ENCODE measurements at places on chromosomes 16 and 17.

- DNase-seq = no peak
Observed at GRCh38 chr17:39627712-39628516, 1.2 kb downstream of the PPP1R1B start.

DNA sequence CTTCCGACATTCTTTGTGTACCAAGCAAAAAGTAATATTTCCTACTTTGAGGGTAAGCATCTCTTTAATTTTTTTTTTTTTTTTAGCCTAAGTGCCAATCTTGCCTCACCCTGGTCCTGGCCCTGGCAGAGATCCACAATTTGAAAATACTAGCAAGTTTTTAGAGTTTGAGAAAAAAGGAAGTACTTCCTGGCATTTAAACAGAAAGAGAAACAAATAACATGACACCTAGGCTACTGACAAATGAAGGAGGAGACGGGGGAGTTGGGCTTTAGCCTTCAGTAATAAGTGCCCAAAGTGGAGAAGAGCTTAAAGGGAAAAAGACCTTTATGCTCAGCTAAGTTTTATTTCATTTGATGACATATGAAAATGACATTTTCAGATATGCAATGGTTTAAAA lies 92.8 kb downstream of the HS3ST3A1 start:
- DNase-seq = no peak

DNA sequence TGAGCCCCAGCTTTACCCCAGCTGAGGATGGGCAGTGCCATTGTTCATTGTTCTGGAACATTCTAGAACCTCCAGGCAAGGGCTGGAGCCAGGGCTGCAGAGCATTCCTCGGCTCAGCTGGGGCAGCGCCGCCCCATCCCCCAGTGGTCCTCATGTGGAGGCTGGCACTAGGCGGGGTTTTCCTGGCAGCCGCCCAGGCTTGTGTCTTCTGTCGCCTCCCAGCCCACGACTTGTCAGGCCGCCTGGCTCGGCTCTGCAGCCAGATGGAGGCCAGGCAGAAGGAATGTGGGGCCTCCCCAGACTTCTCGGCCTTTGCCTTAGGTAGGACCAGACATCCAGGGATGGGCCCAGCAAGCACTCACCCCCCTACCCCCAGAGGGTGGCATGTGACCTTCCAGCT lies at the start of gene TMEM95:
TSS of gene TMEM95 (plus strand) at position 104 of the 400 bp plus-strand sequence. CDS start at position 153, 49 bp downstream.
- DNase-seq = no peak

GRCh38 chr17:64741038-64741641 lies 79.0 kb upstream of the SMURF2 start:
- no peak for DNase-seq

- no peak for DNase-seq
Observed at GRCh38 chr17:67015001-67015400, 29.4 kb upstream of the CACNG1 start.

DNA sequence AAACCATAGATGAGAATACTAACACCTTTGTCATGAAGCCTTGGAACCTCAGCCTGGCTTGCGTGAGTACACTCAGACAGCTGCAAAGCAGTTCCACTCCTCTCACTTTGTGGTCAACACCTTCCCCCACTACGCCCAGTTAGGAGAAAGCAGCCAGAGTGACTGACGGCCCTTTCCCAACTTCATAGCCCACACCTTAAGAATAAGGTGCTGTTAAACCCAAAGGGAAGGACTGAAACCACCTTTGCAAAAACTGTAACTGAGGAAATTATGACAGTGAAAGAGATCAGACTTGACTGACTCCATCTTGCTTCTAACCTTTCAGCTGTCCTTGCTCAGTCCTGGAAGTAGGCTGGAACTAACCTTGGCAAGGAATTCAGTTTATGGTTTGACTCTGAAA lies 13.7 kb downstream of the N4BP1 start:
- no peak for DNase-seq

DNA sequence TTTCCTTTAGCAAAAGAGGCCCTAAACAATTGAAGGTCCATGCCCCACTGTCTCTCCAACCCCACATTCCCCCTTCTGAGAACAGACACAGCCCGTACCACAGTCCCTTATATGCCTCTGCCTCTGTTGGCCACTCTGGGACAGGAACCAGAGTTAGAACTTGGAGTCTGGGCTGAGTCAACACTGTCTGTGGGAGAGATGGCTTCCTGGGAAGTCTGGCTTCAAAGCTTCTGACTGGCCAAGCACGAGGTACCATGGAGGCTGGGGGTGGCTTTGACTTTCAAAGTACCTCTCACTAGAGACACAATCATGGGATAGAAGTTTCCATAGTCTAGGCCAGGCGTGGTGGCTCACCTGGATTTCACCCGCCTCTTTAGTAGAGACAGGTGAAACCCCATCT lies 14.9 kb upstream of the SPOP start:
- DNase-seq = no peak

DNA sequence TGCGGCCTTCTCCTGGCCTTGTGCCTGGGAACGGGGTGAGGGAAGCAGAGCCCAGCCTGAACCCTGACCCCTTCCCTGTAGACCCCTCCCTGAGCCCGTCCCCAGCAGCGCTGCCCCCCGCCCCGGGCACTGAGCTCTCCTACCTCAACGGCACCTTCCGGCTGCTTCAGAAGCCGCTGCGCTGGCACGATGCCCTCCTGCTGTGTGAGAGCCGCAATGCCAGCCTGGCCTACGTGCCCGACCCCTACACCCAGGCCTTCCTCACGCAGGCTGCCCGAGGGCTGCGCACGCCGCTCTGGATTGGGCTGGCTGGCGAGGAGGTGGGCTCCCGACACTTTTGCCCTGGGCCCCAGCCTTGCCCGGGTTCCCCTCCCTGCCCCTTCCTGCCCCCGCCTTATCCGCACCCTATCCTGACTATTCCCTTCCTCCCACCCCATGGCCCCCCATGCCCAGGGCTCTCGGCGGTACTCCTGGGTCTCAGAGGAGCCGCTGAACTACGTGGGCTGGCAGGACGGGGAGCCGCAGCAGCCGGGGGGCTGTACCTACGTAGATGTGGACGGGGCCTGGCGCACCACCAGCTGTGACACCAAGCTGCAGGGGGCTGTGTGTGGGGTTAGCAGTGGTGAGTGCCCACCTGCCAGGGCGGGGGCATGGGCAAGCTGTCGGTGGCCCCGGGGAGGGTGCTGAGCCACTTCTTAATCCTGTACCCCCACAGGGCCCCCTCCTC lies 62.1 kb downstream of the MRC2 start:
- DNase-seq = no peak

DNA sequence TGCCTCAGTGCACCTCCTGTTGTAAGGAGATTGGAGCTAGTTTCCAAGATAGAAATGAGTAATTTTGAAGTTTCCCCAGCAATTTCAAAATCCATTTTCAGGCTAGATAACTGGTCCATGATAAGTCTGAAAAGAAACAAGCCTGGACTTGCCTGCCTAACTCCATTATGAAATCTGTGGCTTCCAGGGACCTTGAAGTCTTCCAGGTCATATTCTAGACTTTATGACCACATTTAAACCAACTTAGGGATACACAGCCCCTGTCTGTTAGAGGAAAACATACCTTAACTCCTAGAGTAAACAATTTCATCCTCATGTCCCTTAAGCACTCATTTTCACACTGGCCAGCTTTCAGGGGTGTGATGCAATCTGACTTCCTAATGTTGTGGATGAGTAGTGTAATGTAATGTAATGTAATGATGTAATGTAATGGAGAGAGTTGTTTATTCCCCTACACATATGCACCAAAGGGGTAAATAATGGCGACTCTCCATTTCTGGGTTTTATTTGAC lies 96.7 kb upstream of the FAM20A start:
- no peak for DNase-seq

DNA sequence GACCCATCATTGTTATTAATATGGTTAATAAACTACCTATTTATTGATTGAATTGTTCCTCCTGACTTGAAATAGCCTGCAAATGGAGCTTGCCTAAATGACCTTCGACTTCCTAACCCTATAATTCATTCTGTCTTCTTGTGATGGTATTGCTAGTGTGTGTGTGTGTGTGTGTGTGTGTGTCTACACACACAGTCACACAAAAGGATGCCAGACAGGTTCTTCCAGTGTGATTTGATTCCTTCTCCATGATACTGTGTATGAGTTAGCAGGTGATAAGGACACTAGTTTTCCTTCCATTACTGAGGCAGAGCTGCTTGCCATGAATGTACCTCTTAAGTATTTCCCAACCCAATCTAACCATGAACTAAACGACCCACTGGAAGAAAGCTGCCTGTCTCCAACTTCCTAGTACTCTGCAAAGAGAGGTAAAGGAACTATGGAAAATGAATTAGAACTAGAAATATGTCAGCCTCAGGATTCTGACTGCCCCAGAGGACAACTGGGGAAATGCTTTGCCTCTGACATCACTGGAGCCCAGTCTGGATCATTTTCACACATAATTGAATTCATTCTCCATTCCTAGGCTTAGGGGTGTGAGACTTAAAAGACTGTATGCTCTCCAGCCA lies 3.5 kb upstream of the CDC6 start:
- DNase-seq = no peak

DNA sequence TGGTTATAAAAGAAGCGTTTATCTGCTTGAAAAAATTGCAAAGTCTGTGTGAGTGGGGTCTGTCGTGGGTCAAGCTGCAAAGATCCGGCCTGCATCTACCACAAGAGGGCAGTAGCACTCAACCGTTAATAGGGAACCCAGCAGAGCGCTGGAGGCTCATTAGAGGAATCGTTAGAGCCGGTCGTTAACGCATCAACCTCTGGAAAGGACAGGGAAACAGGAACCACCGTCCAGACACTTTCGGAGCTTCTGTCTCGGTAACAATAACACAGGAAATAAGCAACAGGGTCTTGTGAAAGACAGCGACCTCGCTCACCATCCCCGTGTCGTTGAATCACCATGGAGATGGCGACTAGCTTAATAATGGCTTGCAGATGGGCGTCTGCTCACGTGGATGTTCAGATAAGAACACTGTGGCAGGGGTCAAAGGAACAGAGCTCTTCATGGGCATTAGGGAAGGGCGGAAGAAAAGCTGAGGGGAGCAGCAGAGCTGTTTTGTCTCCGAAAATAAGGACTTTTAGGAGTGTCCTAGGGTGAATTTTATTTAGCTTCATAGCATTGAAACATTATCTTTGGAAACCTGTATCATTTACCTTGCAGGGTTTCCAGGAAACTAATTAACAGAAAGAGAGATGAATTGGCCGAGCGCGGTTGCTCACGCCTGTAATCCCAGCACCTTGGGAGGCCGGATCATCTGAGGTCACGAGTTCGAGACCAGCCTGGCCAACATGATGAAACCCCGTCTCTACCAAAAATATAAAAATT lies 11.9 kb upstream of the NSRP1 start:
- peak; percentile 57 for DNase-seq

- DNase-seq = no peak
Observed at GRCh38 chr16:64870859-64871258, 251.0 kb downstream of the CDH11 start.

DNA sequence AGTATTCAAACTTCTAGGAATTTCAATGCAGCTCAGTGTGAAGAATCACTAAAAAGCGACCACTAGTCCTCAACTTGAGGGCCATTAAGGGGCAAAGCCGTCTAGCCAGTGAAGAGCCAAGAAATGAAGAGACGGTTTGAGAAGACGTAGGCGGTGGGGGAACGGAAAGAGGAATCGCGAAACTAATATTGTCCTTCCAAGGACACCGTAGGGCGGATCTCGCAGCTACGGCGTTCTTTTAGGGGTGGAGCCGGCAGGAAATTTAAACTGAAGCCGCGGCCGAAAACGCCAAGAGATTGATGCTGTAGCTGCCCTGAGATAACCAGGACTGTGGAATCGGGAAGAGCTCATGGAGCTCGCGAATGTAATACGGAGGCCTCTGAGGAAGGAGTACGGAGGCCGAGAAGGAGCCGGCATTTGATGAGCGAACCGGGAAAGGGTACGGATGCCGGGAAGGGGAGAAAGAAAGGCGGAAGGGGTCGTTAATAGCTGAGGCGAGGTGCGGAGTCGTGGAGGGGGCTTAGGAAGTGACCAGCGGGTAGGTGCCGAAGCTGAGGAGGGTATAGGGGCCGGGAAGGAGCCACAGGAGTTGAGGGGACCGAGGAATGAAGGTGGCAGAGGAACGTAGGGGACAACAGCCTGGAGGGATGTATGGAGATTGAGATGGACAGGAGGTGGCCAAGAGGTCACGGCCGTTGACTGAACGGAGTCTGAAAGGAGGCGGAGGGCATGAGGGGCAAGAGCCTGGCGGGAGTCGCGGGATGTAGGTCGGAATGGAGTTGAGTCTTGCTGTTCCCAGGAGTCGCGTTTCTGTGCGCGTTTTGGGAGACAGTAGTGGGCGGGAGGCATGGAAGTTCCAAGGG lies at the start of gene DBF4B:
TSS of gene DBF4B (plus strand) at position 265 of the 863 bp plus-strand sequence. CDS start at position 421, 156 bp downstream.
- peak; percentile 69 for DNase-seq

- DNase-seq = no peak
Observed at GRCh38 chr17:50238601-50239280, 35.5 kb upstream of the TMEM92 start.

- DNase-seq = no peak
Observed at GRCh38 chr16:4116325-4117249, at the start of gene ADCY9. ADCY9 (minus strand) TSS chr16:4116442; CDS start chr16:4115442, 1,000 bp downstream.

DNA sequence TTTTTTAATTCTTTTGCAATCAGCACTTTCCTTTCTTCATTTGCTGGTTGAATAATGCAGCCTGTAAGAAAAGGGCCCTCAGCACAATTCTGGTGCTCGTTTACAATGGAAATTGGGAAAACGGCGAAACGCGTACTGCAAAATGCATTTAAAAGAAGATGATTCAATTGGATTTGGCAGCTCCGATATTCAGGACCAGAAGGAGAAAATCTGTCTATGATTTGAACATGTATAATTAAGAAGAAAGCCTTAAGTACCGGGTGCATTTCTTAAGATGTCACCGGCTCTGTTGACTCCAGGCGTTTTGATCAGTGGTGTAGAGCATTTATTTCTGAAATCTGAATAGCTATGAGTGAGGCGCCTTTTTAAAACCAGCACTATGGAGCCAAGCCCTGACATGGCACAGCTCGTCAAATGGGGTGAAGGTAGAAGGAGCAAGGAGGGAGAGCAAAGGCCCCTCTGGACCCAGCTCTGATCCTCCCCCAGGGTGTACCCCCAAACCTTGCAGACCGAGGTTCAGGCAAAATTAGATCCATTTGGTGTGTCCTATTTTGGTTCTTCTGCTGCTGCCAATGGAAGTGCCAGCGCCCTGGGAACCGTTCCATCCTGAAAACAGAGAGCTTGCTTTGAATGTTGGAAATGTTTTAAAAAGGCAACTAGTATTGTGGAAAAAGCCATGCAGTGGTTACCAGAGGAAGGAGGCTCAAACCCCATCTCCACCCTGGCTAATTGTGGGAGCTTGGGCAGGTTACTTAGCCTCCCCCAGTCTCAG lies 161.4 kb upstream of the RPL38 start:
- no peak for DNase-seq

GRCh38 chr16:86626966-86627365 lies 48.6 kb downstream of the FOXL1 start:
- no peak for DNase-seq

- no peak for DNase-seq
Observed at GRCh38 chr17:59417452-59417851, 86.0 kb downstream of the YPEL2 start.

DNA sequence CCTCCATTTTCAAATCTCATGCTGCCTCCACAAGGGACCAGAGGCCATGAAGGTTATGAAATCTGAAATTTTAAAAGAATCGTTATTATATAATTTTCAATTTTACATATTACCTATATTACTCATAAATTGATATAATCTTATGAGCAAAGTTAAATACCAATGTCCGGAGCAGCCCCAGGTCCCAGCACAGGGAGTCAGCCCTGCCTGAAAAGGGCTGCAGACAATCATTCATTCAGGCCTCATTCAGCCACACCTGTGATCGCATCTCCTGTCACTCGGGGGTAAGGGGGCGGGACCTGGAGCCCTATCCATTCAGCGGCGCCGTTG lies 172.5 kb downstream of the AHSP start:
- no peak for DNase-seq

Measured in NCI-H2081 treated with DMSO at 0.1 percent for 48 hours (cell line).